ENCODE measurements at places on chromosomes 16 and 17.

- DNase-seq, result no peak
These were observed 15.2 kb upstream of the HOXB2 start for GRCh38 chr17:48559840-48560817.

DNA sequence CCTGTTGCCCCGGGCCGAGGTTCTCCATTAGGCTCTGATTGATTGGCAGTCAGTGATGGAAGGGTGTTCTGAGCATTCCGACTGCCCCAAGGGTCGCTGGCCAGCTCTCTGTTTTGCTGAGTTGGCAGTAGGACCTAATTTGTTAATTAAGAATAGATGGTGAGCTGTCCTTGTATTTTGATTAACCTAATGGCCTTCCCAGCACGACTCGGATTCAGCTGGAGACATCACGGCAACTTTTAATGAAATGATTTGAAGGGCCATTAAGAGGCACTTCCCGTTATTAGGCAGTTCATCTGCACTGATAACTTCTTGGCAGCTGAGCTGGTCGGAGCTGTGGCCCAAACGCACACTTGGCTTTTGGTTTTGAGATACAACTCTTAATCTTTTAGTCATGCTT, 74.2 kb downstream of the HAPSTR1 start:
- DNase-seq, result no peak

DNA sequence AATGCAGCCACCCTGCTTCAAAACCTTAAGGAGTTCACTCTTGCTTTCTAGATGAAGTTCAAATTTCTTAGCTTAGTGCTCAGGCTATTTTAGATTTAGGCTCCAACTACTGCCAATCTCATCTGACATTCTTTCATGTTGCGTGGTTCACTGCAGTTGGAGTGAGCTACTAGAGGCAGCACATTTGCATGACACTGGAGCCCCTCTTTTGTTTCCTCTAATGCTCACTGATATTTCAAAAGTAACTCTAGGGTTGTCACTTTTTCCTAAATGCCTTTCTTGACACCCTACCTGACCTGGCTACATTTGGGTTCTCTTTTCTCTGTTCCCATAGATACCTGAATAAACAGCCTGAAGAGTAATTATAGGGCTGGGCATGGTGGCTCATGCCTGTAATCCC, 586.5 kb upstream of the GOT2 start:
- no peak for DNase-seq

DNA sequence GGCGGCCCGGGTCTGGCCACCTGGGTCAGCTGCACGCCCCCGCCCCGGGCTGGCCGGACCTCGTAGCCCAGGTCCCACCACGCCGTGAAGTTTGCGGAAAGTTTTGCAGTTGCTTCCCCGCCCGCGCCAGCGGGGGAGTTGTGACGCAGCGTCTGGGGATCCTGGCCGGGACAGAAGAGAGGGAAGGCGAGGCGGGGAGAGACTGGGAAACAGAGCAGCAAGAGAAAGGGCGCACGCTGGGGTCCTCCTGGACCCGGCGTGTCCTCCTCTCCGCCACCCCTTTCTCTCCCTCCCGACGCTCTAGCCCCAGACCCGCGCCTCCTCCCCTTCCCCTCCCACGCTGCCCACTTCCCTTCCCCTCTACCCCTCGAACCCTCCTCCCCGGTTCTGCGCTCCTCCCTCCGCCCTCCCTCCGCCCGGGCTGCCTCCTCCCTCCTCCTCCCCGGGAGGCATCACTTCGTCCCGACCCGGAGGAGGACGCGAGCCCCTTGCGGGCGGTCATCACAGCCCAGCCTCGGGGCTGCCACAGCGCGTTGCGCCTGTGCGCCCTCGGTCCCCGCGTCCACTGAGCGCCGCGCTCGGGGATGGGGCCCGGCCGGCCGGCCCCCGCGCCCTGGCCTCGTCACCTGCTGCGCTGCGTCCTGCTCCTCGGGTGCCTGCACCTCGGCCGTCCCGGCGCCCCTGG, at the start of gene MRC2:
Gene MRC2 (plus strand): TSS at position 452 of the 685 bp plus-strand sequence. CDS start 133 bp downstream, at position 585.
- no peak for DNase-seq

GRCh38 chr16:86075488-86075785, 176.5 kb downstream of the IRF8 start:
- no peak for DNase-seq

Measured in midbrain (tissue), 1 donor.